ENCODE measurements at places on chromosomes 4 and X. TPM values are rescaled to one million over a fixed set of nuclear protein-coding genes. Genes with fewer than 3 reads are reported as not detected.

SORBS2 gene
- total RNA-seq = 66.8 TPM

IL1RAPL2 gene
- total RNA-seq = 12.2 TPM

CT45A7 gene
- total RNA-seq = not detected

NIPAL1 gene
- total RNA-seq = 0.94 TPM

ZDHHC15 gene
- total RNA-seq = 13.6 TPM

ZCCHC18 gene
- total RNA-seq = 12.0 TPM

GAGE12H gene
- not detected for total RNA-seq

FATE1 gene
- not detected for total RNA-seq

NR0B1 gene
- total RNA-seq = 0.31 TPM

RPA4 gene
- total RNA-seq = 2.0 TPM

VSIG1 gene
- not detected for total RNA-seq

MTHFD2L gene
- total RNA-seq = 48.0 TPM

ODAM gene
- total RNA-seq = not detected

CLDN34 gene
- total RNA-seq = 0.62 TPM

PAGE1 gene
- not detected for total RNA-seq

LDOC1 gene
- 8.4 TPM for total RNA-seq

COL25A1 gene
- total RNA-seq = 6.4 TPM

PROM1 gene
- total RNA-seq = 43.5 TPM

GPRASP3 gene
- total RNA-seq = 61.3 TPM

IQCM gene
- not detected for total RNA-seq

UCP1 gene
- not detected for total RNA-seq

N4BP2 gene
- 67.1 TPM for total RNA-seq

PPEF2 gene
- total RNA-seq = not detected

SPANXD gene
- not detected for total RNA-seq

JCHAIN gene
- not detected for total RNA-seq

TMEM187 gene
- total RNA-seq = 2.7 TPM

IQSEC2 gene
- 8.6 TPM for total RNA-seq

ETFDH gene
- 26.2 TPM for total RNA-seq

DCX gene
- 389 TPM for total RNA-seq

ARX gene
- total RNA-seq = 6.2 TPM

XPNPEP2 gene
- total RNA-seq = 0.31 TPM

HAND2 gene
- not detected for total RNA-seq

BCLAF3 gene
- 53.3 TPM for total RNA-seq

TCP11X2 gene
- 0.62 TPM for total RNA-seq

ITGB1BP2 gene
- total RNA-seq = 0.78 TPM

ANKRD50 gene
- total RNA-seq = 114 TPM

VCX3A gene
- not detected for total RNA-seq

HS6ST2 gene
- total RNA-seq = 5.0 TPM

SEC24D gene
- 10.1 TPM for total RNA-seq

BEX5 gene
- total RNA-seq = 47.3 TPM

GRIA2 gene
- 585 TPM for total RNA-seq

CYSLTR1 gene
- total RNA-seq = 1.2 TPM

NXF2 gene
- not detected for total RNA-seq

SSX4 gene
- total RNA-seq = not detected

WDR17 gene
- total RNA-seq = 80.5 TPM

PDE6B gene
- 5.6 TPM for total RNA-seq

SLC49A3 gene
- total RNA-seq = 0.62 TPM

TEC gene
- total RNA-seq = 5.5 TPM

NDUFA1 gene
- 28.1 TPM for total RNA-seq

ENPEP gene
- 0.78 TPM for total RNA-seq

MAGEB17 gene
- total RNA-seq = 0.16 TPM

RBMXL3 gene
- not detected for total RNA-seq

TMPRSS11F gene
- total RNA-seq = not detected

CXCL13 gene
- not detected for total RNA-seq

GSX2 gene
- total RNA-seq = 1.1 TPM

VSIG4 gene
- 22.6 TPM for total RNA-seq

WDFY3 gene
- 208 TPM for total RNA-seq

SUPT20HL1 gene
- not detected for total RNA-seq

CYBB gene
- total RNA-seq = 16.4 TPM

Data from occipital lobe (tissue), 3 donors.